ENCODE measurements at places on chromosomes 7 and 10.

DNA sequence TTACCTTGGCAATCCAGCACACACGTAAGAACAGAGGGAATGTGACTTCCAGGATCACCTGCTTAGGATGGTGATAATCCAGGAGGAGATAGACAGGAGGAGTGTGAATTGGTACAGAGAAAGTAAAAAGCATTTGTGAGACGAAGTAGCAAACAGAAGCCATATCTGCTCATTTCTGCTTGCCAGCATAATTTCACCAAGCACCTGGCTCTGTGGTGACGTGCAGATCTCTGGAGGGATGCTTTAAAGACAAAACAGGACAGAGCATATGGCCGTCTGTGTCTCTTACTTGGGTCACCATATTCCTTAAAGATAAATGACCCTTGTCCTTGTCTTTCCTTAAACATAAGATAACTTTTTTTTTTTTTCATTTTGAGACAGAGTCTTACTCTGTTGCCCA, 90.2 kb upstream of the ARHGAP21 start:
- DNase-seq, result no peak

DNA sequence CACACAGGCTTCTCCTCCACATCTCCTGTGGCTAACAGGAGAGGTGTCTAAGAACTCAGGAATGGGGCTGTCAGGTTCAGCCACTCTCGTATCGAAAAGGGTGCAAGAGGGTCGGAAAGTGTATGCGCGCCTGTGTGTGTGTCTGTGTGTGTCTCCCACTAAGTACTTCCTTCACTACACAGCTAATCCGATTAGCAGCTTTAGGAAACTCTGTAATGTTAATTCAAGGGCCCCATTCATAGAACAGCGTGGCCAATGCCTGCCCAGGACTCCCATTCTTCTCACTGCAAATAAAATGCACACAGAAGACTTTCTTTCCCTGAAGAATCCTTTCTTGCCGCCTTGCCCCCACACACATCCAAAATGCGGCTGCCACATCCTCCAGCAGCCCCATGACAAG, 39.9 kb downstream of the TLL2 start:
- DNase-seq, result no peak

DNA sequence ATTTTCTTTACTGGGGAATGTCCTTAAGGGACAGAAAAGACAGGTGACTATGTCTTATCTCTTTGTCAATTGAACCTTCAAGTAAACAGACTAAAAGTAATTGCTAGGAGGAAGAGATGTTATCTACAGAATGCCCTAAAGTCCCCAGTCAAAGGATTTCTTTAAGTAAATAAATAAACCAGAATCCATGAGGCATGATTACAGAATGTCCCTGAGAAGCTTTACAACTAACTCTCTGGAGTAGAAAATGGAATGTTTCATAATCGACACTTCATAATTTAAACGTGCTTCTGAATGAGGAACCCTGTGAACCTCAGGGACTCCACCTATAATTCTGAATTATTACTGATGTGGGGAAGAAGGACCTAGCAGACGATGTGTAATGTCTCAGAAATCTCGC, 187.9 kb upstream of the IMMP2L start:
- no peak for DNase-seq

DNA sequence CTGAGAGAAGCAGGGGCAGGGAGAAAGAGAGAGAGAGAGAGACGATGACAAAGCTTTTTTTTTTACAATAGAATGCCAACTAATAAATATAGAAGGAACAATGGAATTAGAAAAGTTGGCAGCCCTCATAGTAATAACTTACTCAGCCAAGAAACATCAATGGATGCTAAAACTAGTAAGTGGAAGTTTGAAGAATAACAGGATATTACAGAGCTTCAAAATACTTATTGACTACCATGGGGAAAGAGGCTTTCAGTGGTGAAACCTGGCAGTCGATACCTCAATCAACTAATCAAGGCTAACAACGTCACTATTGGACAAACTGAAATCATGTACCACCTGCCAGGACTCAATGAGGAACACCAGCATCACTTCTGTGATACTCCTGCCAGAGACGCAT, 100.5 kb upstream of the LRRC4 start:
- DNase-seq, result no peak

DNA sequence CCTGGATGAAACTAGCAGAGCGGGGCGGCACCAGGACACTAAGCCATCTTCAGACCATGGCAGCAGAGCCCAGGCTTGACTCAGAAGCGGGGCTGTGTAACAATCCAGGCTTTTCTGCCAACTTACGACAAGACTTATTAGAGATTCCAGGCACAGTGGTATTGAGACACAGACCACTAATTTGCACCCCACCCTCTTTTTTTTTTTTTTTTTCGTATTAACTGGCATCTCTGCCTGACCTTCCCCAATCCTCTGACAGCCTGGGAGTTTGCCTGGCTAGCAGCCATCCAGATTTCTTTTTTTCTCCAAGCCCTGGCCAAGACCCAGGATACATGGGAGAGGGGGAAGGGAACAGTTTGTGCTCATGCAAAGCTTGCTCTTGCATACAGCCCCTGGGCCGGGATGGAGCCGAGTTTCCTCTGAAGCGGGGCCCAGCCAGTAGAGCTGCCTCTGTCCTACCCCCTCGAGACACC, 182.4 kb downstream of the PLXNA4 start:
- no peak for DNase-seq

GRCh38 chr10:99285881-99286280, 43.3 kb upstream of the CNNM1 start:
- no peak for DNase-seq

DNA sequence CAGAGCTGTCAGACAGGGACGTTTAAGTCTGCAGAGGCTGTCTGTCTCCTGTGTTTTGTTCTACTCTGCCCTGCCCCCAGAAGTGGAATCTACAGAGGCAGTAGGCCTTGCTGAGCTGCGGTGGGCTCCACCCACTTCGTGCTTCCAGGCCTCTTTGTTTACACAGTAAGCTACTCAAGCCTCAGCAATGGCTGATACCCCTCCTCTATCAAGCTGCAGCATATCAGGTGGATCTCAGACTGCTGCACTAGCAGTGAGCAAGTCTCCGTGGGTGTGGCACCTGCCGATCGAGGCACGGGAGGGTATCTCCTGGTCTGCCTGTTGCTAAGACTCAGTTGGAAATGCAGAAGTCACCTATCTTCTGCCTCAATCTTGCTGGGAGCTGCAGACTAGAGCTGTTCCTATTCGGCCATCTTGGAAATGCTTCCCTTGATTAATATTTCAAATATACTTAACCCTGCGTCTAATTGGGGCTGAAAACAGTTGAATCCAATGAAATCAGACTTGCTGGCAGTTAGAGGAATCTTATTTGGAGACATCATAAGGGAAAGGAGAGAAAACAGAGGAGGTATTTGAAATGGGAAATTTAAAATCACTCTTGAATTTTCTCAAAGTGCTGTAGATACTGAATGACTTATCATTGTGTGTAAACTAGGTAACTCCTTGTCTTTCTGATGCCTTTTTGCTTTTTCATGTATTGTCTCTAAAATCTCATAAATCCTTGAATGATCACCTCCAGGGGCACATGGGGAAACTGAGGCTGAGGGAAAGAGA, 13.8 kb upstream of the CYP3A5 start:
- DNase-seq, result no peak

DNA sequence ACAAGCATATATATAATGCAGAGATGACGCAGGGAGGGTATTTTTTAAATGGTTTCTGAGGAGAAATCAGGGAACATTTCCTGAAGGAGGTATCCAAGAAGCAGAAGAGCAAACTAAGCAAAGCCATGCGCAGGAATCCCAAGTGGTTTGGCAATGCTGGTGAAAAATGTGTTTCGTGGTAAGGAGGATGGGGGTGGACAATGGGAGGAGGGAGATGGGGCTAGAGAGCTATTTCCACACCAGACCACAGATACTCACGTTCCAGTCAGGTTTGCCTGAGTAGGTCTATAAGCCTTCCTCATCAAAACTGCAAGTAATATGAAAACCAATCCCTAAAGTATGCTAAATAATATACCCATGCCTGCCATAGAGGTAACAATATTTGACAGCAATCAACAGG, 223.7 kb upstream of the MKLN1 start:
- DNase-seq, result no peak

GRCh38 chr7:6170571-6171531, 101.6 kb downstream of the CYTH3 start:
- DNase-seq, result no peak

DNA sequence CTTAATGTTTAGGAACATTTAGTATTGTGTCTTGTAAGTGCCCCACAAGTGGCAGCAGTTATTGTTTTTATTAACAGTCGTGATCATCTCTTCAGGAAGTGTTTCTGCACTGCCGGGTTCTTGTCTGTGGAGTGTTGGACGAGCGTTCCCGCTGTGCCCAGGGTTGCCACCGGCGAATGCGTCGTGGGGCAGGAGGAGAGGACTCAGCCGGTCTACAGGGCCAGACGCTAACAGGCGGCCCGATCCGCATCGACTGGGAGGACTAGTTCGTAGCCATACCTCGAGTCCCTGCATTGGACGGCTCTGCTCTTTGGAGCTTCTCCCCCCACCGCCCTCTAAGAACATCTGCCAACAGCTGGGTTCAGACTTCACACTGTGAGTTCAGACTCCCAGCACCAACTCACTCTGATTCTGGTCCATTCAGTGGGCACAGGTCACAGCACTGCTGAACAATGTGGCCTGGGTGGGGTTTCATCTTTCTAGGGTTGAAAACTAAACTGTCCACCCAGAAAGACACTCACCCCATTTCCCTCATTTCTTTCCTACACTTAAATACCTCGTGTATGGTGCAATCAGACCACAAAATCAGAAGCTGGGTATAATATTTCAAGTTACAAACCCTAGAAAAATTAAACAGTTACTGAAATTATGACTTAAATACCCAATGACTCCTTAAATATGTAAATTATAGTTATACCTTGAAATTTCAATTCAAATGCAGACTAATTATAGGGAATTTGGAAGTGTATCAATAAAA, 22.2 kb downstream of the PLA2G12B start:
- DNase-seq, result no peak

- peak; percentile 27 for DNase-seq
Observed at GRCh38 chr10:20314431-20314830, 498.2 kb downstream of the PLXDC2 start.

- DNase-seq, result no peak
Observed at GRCh38 chr7:2738766-2739549, 51.0 kb downstream of the AMZ1 start.

DNA sequence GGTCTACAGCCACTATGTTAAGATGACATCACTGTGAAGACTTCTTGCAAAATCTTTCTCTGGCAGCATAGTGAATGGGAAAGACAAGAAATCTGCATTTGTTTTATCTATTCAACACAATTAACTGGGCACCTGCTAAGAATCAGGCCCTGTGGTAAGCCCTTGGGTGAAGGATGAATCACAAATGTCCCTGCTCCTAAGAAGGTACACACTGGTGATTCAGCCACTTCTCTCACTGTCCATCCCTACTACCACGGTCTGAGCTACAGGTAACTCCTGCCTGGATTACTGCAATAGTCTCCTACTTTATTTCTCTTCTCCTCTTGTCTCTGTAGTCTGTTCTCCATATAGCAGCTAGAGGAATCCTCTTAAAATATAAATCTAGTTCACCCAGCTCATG, 116.1 kb downstream of the HIBADH start:
- DNase-seq, result no peak

DNA sequence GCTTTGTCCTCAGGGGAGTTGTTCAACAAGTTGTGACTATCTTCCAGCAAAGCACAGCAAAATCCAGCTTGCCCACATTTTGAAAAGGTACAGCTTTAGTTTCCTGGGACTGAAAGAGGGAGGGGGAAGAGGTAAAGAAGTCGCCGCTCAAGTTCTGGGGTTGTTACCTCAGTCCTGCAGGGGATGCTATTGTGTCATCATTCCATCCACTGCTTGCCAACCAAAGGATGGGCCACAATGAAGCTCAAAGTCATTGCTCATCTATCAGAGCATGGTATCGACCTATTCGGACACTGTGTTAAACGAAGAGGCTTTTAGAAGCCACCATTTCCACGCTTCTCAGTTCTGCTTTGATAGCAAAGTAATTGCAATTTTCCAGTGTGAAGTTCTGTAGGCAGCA, 34.3 kb downstream of the NPY start:
- DNase-seq, result no peak

DNA sequence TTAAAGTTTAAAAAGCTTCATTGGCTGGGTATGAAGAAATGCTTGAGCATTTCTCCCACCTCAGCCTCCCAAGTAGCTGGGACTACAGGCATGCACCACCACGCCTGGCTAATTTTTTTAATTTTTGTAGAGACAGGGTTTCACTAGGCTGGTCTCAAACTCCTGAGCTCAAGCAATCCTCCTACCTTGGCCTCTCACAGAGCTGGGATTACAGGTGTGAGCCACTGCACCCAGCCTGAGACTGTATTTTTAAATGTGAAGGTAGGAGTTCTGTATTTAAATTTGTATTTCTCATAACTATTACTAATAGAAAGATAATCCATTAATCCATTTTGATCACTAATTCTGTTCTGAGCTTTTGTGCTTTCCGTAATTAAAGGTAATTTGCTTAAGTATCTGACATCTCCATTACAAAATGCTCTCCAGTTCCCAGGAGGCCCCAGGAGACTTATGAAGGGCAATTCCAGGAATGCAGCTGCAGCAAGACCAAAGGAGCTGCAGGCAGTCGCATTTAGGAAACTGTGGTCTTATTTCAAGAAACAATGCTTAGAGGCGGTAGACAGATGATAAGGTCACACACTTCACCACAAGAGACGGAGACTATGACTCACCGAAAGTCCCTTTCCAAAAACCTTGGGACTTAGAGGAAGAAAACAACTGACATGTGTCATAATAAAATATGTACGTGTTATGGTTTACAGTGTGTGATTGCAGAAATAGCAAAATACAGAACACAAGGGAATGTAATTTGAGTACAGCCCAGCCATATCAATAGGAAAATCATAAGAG, 23.3 kb downstream of the YAE1 start:
- DNase-seq, result no peak

DNA sequence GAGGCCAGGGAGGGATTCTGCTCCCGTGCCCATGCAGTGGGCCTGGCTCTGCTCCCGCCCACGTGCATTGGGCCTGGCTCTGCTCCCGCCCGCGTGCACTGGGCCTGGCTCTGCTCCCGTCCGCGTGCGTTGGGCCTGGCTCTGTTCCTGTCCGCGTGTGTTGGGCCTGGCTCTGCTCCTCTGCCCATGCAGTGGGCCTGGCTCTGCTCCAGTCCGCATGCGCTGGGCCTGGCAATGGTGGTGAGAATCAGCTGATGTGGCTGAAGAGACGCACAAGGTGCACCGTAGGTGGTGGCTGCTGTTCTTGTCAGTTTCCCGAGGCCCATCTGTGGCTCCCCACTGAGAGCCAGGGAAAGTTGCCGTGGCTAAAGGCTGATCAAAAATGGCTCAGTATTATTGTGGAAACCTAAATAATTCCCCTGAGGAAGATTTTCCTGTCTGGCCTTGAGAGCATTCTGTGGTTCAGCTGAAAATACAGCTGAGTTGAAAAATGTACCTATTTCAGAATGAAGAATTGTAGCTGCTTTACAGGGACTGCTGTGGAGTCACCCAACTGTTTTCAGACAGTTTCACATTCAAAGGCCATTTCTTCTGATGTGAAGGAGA, 572.4 kb downstream of the GLRX3 start:
- DNase-seq, result no peak

DNA sequence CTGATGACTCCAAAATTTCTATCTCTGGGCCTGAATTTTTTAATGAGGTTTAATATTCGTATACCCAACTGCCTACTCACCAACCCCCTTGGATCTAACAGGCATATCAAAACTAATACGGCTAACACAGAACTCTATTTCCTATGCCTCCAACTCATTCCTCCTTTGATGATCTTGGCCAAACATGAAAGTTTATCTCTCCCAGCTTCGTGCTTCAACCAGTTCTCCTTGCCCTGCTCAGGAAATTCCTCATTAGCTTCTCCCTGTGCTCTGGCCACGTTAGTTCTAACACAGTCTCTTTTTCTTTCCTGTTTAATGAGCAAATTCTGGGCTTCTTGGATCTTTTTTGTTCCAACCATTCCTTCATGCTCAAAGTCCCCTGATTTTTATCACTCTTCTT, 138.9 kb upstream of the PTN start:
- DNase-seq, result no peak

Data from posterior cingulate gyrus (tissue), 11 donors.